Upper lobe of right lung (tissue), 1 donor: ENCODE measurements at places on chromosomes 4 and X. TPM values are rescaled to one million over a fixed set of nuclear protein-coding genes. Genes with fewer than 3 reads are reported as not detected.

DNA sequence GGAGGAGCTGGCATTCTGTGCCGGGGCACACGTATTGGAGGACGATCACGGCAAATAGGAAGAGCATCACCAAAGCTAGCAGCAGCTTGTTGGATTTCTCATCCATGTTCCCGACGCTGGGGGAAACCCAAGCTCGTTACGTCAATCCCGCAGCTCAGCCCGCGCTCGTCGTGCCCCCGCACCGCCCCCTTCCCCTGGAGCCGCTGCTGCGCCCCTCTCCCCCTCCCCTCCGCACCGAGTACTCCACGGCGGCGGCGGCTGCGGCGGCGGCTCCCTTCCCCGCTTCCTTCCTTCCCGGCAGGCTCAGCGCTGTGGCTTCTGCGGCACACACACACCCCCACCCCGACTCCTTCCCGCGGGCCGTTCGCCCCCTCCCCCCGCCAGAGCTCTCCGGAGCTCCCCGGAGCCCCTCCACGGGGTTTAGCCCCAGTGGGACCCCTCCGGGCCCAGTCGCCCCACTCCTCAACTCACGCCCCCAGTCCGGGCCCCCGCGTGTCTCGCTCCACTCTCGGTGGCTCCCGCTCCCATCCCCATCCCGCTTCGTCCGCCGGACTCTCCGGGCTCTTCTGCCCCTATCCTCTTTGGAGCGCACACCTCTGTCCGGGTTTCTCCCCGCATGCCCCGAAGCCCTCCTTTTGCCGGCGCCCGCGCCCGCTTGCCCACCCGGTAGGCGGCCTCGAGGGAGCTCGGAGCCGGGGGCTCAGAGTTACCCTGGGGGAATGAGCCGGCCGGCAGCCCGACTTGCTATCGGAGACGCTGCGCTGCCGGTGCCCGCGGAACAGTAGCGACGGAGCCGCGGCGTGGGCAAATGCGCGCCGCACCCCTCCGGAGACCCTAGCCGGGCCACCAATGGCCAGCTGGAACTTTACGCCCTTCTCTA, 978 bp downstream of the HS6ST2 start:
- H3K36me3 ChIP-seq = no peaks in the 10 kb centered on the region
- H3K27ac ChIP-seq = no peak overlapping the region
- DNase-seq = no peak
- no peaks in the 10 kb centered on the region for H3K4me1 ChIP-seq
- H3K27me3 ChIP-seq = peaks cover 24% of the 10 kb centered on the region

- no peak overlapping the region for H3K27ac ChIP-seq
- no peak for DNase-seq
- no peaks in the 10 kb centered on the region for H3K36me3 ChIP-seq
- no peak overlapping the region for H3K4me3 ChIP-seq
- H3K27me3 ChIP-seq = no peaks in the 10 kb centered on the region
- H3K4me1 ChIP-seq = no peaks in the 10 kb centered on the region
Measured at GRCh38 chr4:85919200-85919887, 440.5 kb downstream of the MAPK10 start.

Gene TGIF2LX
- not detected for total RNA-seq

DNA sequence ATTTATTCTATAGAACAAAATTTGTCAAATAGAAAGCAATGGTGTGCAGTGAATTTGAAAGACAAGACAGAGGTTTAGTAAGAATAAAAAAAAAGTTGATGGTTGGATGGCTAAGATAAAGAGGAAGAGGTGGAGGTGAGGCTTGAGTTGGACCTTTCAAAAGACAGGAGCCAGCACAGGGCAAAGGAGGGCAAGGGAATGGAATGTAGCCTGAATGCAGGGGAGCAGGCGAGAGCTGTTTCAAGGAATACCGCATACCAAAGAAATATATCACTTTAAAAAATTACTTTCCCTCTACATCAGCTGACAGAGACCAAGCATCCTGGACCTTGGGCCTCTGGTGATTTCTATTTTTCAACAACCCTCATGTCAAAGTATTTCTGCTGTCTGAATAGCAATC, 38.0 kb upstream of the CXXC4 start:
- no peaks in the 10 kb centered on the region for H3K4me1 ChIP-seq
- no peak overlapping the region for H3K4me3 ChIP-seq
- H3K27ac ChIP-seq = no peak overlapping the region
- H3K27me3 ChIP-seq = no peaks in the 10 kb centered on the region
- no peak for DNase-seq

Gene RTL3
- not detected for total RNA-seq

GRCh38 chr4:72567821-72568675, 973 bp downstream of the ADAMTS3 start:
- H3K27me3 ChIP-seq = no peaks in the 10 kb centered on the region
- no peaks in the 10 kb centered on the region for H3K36me3 ChIP-seq
- peak; percentile 86 for DNase-seq
- peaks cover 6% of the 10 kb centered on the region for H3K4me1 ChIP-seq
- H3K27ac ChIP-seq = peak overlapping the region; percentile 67

DNA sequence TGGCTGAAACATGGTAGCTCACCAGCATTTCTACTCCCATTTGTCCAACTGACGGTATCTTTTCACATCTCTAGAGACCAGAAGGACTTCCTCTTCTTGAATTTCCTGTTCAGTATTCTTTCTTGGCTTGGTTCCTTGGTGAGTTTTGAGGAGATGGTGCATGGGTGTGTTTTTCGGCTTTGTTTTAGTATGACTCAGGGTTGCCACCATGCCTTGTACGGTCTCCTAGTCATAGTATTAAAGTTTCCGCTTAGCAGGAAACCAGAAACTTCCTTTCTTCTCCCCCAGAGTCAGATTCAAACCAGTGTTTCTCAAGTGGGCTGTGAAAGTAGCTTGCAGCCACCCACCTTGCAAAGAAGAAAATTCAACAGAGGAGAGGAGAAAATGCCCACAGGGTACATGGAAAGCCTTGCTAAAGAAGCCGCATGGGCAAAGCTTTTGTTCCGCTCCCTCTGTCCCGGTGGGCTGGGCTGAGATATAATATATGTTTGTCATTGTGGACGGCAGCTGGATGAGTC, 5.7 kb downstream of the CD99 start:
- H3K4me3 ChIP-seq = no peak overlapping the region
- no peak for DNase-seq
- H3K36me3 ChIP-seq = no peaks in the 10 kb centered on the region
- H3K27ac ChIP-seq = peak overlapping the region; percentile 67

- DNase-seq = no peak
- H3K27me3 ChIP-seq = no peaks in the 10 kb centered on the region
- no peak overlapping the region for H3K27ac ChIP-seq
- peaks cover 6% of the 10 kb centered on the region for H3K4me1 ChIP-seq
- no peaks in the 10 kb centered on the region for H3K36me3 ChIP-seq
- no peak overlapping the region for H3K4me3 ChIP-seq
Measured at GRCh38 chr4:1015746-1016145, 4.3 kb downstream of the FGFRL1 start.

GRCh38 chrX:14826319-14826718, 46.5 kb downstream of the FANCB start:
- no peaks in the 10 kb centered on the region for H3K4me1 ChIP-seq
- no peak overlapping the region for H3K27ac ChIP-seq
- H3K36me3 ChIP-seq = no peaks in the 10 kb centered on the region
- H3K4me3 ChIP-seq = no peak overlapping the region
- DNase-seq = no peak

DNA sequence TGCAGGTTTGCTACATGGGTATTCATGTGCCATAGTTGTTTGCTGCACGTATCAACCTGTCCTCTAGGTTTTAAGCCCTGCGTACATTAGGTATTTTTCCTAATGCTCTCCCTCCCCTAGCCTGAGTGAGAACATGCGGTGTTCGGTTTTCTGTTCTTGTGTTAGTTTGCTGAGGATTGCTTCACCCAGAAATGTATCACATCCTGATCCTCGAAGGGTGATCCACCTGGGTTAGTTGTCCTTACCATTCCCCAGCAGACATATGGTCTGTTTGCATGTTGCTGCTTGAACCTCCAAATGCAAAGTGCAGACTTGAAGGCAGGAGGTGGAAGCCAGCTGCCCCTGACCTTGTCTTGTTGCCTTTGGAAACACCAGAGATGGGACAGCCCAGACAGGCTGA, 161.5 kb upstream of the WDR1 start:
- no peaks in the 10 kb centered on the region for H3K27me3 ChIP-seq
- DNase-seq = no peak
- H3K27ac ChIP-seq = no peak overlapping the region

Gene AFM
- total RNA-seq = not detected

DNA sequence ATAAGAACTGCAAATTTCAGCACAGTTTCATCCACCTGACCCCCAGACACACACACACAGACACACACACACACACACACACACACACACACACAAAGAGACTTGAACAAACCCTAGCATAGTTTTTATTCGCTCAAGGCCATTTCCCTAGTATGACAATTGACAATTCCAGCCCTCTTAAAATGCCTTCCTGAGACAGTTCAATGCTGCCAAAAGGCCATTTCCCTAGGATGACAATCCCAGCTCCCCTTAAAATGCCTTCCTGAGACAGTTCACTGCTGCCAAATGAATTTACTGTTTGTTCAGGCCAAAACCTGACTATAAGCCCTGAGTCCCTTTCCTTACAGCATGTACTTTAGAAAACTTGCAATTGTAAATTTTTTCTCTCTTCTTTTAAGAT, 259.5 kb upstream of the SLC7A11 start:
- H3K36me3 ChIP-seq = no peaks in the 10 kb centered on the region
- DNase-seq = no peak
- no peak overlapping the region for H3K4me3 ChIP-seq
- H3K27ac ChIP-seq = no peak overlapping the region
- no peaks in the 10 kb centered on the region for H3K27me3 ChIP-seq

DNA sequence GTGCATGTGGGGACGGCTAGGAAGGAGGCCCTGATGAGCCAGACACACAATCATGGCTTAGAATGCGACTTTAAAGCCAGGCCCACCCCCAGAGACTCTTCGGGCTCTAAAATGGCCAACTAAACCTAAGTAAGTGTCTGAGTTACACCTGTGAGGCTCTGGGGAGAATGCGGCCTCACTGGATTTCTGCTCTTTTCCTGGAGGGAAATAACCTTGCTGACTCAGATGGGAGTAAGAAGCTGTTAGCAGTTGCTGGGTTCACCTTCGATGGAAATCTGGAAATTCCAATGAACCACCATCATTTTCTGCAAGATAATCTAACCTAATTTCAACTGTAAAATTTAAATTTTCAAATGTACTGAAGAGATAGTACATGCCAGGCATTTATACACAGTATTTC, 97.6 kb upstream of the MAML3 start:
- H3K4me3 ChIP-seq = no peak overlapping the region
- no peaks in the 10 kb centered on the region for H3K36me3 ChIP-seq
- no peak for DNase-seq
- no peaks in the 10 kb centered on the region for H3K27me3 ChIP-seq
- no peaks in the 10 kb centered on the region for H3K4me1 ChIP-seq

GRCh38 chr4:140374130-140374477, 658 bp downstream of the SCOC start:
- no peak for DNase-seq
- peak overlapping the region; percentile 84 for H3K4me3 ChIP-seq
- no peaks in the 10 kb centered on the region for H3K36me3 ChIP-seq
- peaks cover 13% of the 10 kb centered on the region for H3K4me1 ChIP-seq

- no peaks in the 10 kb centered on the region for H3K36me3 ChIP-seq
- H3K4me1 ChIP-seq = no peaks in the 10 kb centered on the region
- H3K27me3 ChIP-seq = no peaks in the 10 kb centered on the region
- no peak for DNase-seq
Measured at GRCh38 chrX:39335513-39336235, 534.4 kb downstream of the MID1IP1 start.

- H3K27me3 ChIP-seq = no peaks in the 10 kb centered on the region
- DNase-seq = no peak
- no peaks in the 10 kb centered on the region for H3K36me3 ChIP-seq
- no peak overlapping the region for H3K4me3 ChIP-seq
Measured at GRCh38 chr4:123346951-123347350, 49.6 kb upstream of the SPRY1 start.

Gene TMPRSS11D
- total RNA-seq = not detected

GRCh38 chr4:183170894-183171293, 71.8 kb downstream of the WWC2 start:
- H3K4me3 ChIP-seq = no peak overlapping the region
- no peaks in the 10 kb centered on the region for H3K27me3 ChIP-seq
- no peak overlapping the region for H3K27ac ChIP-seq
- H3K36me3 ChIP-seq = no peaks in the 10 kb centered on the region
- H3K4me1 ChIP-seq = peaks cover 26% of the 10 kb centered on the region

Gene EDA
- 5.5 TPM for total RNA-seq

- H3K4me3 ChIP-seq = no peak overlapping the region
- H3K36me3 ChIP-seq = no peaks in the 10 kb centered on the region
- no peaks in the 10 kb centered on the region for H3K27me3 ChIP-seq
Measured at GRCh38 chr4:58063404-58064160, 953.4 kb upstream of the IGFBP7 start.

DNA sequence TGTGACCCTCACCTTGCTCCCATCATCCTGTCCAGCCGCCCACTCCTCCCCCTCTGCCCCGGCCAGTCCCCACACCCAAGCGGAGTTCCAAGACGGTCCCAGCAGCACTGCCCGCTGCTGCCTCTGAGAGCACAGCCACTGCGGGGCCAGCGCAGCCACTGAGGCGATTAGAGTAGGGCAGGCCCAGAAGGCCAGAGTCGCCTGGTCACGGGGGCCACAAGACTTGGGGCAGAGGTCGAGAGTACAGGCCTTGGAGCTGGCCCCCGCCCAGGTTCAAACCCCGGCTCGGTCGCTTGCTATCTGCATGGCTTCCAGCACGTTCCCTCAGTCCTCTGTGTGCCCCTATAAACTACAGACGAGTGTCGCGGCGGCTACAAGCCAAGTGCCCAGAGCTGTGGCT, 53.2 kb upstream of the ADRA2C start:
- H3K4me3 ChIP-seq = no peak overlapping the region
- H3K36me3 ChIP-seq = no peaks in the 10 kb centered on the region
- no peaks in the 10 kb centered on the region for H3K4me1 ChIP-seq
- peak; percentile 52 for DNase-seq
- H3K27me3 ChIP-seq = peaks cover 25% of the 10 kb centered on the region

Gene OCRL
- 20.5 TPM for total RNA-seq

- DNase-seq = no peak
- H3K4me1 ChIP-seq = no peaks in the 10 kb centered on the region
- no peak overlapping the region for H3K4me3 ChIP-seq
- H3K36me3 ChIP-seq = no peaks in the 10 kb centered on the region
- no peaks in the 10 kb centered on the region for H3K27me3 ChIP-seq
Measured at GRCh38 chrX:137194164-137194563, 160.4 kb upstream of the GPR101 start.

DNA sequence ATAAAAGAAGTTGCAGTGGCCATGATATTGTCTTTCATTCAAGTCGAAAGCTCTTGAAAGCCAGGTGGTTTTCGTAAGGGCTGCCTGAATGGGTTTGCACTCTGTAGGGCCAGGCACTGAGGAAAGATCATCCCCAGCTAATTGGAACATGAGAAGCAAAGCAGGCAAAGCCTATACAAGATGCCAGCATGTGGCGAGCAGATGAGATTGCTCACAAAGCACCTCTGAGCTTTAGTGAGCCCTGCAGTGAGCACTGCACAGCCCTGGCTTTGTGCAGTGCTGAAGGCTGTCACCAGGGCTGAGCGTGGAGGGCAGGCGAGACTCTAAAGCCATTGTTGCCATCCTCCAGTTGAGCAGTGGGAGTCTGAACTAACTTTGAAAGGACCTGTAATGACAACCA, 53.8 kb downstream of the HADH start:
- H3K27me3 ChIP-seq = no peaks in the 10 kb centered on the region
- no peaks in the 10 kb centered on the region for H3K36me3 ChIP-seq
- H3K4me3 ChIP-seq = no peak overlapping the region
- no peaks in the 10 kb centered on the region for H3K4me1 ChIP-seq
- no peak overlapping the region for H3K27ac ChIP-seq
- DNase-seq = no peak
